Activated T-helper 9 cell treated with anti-CD3 and anti-CD28 coated beads, Interleukin-2, amount 50 U/mL, for 16 hours (primary cell): ENCODE measurements at places on chromosomes 7 and 10.
A peak's percentile ranks its signal among the peaks of the same experiment; 100 is the strongest.

DNA sequence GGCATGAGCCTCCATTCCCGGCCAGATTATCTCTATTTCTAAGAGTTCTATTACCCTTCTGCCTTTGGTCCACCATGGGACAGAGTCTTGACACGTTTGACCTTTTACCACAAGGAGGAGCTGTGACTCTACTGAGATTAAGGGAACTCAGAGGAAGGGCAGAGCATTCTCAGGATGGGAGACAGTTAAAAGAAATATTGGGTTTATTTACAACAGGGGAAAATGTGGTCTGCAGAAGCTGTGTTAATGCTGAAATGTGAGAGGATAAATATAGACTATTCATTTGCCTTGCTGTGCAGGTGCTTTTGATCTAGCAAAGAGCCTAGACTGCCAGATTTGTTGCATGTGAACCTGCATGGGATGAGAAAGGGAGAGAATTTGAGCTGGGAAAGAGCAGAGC is 45.8 kb upstream of the PRSS58 start:
- no peak for DNase-seq

GRCh38 chr10:104324931-104325330 is 13.3 kb downstream of the ITPRIP start:
- DNase-seq, result no peak

GRCh38 chr7:41544241-41544640 is 158.6 kb downstream of the INHBA start:
- DNase-seq, result no peak

GRCh38 chr10:87798082-87798481 is 19.9 kb downstream of the ATAD1 start:
- no peak for DNase-seq

GRCh38 chr7:96061844-96062243 is 260.1 kb downstream of the SLC25A13 start:
- no peak for DNase-seq

GRCh38 chr10:85927952-85928665 is 438.5 kb downstream of the GRID1 start:
- no peak for DNase-seq

GRCh38 chr7:23200331-23200730 is 18.5 kb downstream of the NUP42 start:
- DNase-seq, result no peak

DNA sequence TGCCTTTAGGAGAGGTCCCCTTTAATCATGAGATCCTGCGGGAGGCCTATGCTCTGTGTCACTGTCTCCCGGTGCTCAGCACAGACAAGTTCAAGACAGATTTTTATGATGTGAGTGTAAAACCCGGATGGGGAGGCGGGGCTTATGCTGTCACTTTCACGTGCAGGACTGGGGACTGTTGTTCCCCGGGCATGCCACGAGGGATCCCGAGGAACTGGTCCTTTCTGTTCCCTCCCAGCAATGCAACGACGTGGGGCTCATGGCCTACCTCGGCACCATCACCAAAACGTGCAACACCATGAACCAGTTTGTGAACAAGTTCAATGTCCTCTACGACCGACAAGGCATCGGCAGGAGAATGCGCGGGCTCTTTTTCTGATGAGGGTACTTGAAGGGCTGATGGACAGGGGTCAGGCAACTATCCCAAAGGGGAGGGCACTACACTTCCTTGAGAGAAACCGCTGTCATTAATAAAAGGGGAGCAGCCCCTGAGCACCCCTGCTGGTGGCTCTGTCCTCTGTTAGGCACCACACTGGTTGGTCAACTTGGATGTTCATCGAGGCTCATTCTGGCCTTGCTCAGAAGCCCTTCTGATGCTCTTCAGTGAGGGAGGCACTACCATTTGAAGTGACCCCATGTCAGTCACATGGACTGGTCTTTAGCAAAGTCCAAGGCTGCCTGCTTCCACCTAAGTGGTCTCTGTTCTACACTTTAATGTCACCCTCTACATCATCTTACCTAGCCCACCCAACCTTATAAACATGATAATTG is 2.8 kb downstream of the COPS6 start:
- DNase-seq, result no peak

DNA sequence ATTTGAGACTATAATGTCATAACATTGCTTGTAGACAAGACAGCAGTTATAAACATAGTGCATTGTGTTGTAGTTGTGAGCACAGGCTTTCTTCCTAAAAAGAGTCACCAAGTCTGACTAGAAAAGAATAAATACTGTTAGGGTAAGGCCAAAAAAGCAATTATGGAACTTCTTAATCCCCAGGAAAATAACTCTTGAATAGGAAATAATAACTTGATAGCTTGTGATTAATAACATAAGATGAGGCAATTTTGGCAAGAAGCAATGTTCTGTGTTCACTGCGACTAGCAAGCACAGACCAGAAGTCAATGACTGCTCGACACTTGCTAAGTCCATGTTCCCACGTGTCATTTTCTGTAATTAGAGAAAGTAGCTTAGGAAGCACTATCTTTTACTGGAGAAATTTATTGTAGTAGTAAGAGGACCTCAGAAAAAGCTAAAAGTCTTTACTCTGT is 97.1 kb downstream of the AGMO start:
- DNase-seq, result no peak

DNA sequence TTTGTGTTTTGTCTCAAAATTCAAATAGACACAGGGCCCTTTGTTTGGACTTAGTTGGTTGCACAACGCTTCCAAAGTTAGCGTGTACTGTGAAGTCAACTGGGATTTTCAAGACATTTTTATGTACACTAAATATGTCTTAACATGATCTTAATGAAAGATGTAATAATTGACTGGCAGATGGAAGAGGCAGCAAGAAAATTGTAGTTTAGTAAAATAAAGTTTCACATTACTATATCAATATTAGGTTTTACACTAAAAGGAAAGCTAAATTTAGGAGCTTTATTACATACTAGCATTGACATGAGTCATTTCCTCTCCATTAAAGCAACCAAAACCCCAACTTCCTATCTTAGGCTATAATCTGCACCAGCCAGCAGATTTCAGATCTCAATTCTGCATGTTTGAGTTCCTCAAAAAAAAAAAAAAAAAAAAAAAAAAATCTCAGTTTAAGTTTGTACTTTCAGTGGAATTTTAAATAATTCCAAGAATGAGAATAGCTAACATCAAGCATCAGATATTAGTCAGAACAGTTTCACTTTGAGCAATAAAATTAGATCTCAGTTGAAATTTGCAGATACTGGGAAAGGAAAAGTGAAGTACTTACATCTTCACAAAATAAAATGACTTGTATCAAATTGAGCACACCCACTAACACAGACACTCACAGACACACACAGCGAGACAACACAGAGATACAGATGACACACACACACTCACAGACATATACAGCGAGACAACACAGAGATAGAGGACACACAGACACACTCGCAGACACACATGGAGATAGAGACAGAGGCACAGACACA is 346.6 kb upstream of the KLF6 start:
- no peak for DNase-seq

GRCh38 chr10:6120691-6121090 is 31.9 kb downstream of the RBM17 start:
- DNase-seq, result no peak

GRCh38 chr7:147249956-147250355 is 1133.4 kb downstream of the CNTNAP2 start:
- no peak for DNase-seq

DNA sequence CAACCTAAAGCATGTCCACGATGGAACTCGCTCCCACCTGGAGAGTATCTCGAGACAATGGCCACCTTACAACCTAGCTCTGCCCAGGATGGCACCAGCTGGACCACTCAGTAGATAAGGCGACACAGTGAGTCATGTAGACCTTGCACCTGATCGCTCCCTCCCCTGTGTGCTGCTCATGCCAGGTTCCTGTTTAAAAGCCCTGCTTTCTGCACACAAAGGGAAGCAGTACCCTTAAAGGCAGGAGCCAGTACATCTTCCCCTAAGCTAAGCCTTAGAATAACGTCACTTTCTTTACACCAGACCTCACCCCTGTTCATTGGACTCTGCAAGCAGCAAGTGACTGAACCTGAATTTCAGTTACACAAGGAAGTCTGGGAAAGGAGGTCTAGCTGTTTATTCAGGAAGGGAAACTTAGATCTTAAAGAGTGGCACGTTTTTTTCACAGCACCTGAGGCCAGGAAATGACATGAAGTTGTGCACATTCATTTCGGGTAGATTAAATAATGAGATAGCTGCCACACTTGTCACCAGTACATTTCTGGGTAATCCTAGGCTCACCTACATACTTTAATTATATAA is 117.9 kb downstream of the MTPAP start:
- DNase-seq, result no peak

DNA sequence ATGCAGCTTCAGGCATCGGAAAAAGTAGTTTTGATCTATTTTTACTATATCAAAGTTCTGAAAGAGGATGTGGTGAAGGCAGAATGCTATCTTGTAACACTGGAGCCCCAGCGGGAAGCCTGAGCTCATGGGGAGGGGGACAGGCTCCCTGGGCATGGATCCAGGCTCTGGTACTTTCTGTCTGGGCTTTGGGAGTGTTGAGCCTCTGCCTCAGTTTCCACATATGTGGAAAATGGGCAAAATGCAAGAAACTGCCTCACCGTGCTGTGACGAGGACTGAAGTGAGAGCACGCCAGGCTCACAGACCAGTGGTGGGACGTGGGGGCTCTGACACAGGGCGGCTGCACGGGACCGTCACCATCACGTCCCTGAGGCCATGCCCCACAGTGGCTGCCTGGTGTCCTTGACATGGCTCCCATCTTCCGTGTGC is 182.9 kb upstream of the SHH start:
- DNase-seq, result no peak

DNA sequence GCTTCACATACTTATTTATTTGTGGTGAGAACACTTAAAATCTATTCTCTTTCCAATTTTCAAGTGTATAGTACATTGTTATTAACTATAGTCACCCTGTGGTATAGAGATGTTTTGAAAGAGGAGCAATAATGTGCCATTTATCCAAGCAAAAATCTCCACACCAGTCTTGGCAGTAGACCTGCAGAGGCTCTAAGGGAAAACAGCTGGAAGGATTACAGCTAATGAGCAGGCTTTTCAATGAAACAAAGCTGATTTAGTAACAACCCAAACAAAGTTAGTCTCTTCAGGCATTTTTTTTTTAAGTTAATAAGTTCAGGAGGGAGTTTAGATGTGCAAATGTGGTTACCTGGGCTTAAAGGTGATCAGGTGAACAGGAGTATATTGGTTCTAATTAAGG is 101.9 kb downstream of the EVX1 start:
- DNase-seq, result no peak

GRCh38 chr10:118595598-118596425 is at the start of gene PRLHR:
Gene PRLHR, minus strand, starts transcription at chr10:118595648. Its CDS starts 404 bp downstream, at chr10:118595244.
- no peak for DNase-seq

DNA sequence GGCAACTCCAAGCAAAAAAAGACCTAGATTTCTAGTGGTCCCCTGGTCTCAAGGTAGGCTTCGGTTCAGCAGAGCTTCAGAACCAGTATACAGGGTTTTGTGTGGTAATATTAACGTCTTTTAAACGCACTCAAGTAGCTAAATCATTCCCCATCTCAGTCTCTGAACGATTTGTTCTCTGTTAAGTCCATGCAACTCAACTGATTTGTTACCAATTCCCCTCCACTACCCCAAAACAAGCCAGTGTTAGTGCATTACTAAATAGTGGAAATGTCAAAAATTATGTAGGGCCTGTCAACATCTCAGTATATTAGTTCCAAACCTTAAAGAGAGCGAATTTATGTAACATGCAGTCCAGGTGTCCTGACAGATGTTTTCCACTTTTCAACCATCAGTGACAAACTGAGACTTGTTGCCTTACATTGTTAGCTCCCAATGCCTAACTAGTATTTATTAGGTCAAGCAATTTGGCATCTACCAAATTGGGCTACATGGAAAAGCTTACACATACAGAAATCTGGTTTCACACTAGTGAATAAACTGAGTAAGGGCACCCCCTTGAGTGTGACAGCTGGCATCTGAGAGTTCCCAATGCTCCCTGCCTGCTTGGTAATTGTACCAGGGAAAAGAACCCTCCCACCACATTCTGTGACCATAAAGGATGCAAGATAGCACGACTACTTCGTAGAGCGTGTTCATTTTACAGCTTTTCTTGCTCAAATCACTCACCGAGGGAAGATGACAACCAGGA is 12.2 kb downstream of the HNRNPA2B1 start:
- DNase-seq, result no peak

DNA sequence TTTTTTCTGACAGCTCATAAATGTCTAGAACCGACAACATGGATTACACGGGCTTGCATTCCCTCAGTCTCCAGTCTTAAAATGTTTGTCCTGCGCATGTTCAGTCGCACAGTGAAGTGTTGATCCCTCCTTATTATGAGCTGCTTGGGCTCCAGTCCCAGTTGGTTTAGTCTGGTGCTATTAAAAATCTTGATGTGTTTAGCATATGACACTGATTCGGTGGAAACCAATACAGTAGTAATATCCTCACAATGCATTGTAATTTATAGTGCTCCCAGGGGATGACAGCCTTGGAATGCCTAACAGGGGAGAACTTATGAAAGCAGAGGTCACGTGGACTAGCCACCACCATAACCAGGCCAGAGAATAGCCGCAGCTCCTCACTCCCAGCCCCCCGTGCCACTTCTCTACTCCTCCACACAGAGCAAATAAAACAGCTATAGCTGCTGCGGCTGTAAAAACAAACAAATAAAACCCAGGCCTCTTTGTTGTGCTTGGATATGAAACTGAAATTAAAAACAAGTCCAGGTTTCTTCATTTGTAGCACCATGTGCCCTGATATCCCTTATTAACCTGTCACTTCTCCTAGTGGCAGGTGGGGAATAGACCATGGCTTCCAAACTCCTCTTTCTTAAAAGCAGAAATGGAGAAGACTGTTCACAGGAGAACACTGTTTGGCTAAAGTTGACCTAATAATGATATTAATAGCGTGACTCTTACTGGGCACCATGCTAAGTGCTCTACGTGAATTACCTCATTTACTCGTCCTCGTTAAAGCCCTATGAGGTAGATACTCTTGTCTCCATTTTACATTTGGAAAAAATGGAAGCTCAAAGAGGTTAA is 7.7 kb downstream of the DPCD start:
- no peak for DNase-seq

DNA sequence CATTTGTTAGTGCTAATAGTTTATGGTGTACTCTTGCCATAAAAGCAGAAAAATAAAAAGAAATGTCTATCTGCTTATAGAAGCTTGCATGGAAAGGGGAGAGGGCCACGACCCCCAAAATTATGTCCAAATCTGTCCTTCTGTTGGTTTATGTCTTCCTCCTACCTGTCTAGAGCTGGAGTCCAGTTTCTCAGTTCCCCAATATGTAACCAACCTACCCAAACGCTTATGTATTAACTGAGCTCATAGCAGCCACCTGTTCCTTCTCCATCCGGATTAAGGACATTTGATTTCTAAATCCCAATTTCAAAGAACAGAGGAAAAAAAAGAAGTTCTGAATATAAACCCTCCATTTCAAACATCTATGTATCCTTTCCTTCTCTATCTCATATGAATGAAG is 30.3 kb upstream of the TPK1 start:
- DNase-seq, result no peak

- peak; percentile 41 for DNase-seq
These were observed 91.5 kb downstream of the ARID5B start for GRCh38 chr10:61992671-61993668.

GRCh38 chr7:137816696-137817320 is 30.0 kb downstream of the DGKI start:
- DNase-seq, result no peak
